ENCODE measurements at places on chromosomes 12 and 14.
A peak's percentile ranks its signal among the peaks of the same experiment; 100 is the strongest.

GRCh38 chr14:39060818-39061437 lies 42.1 kb downstream of the SEC23A start:
- no peak for DNase-seq

DNA sequence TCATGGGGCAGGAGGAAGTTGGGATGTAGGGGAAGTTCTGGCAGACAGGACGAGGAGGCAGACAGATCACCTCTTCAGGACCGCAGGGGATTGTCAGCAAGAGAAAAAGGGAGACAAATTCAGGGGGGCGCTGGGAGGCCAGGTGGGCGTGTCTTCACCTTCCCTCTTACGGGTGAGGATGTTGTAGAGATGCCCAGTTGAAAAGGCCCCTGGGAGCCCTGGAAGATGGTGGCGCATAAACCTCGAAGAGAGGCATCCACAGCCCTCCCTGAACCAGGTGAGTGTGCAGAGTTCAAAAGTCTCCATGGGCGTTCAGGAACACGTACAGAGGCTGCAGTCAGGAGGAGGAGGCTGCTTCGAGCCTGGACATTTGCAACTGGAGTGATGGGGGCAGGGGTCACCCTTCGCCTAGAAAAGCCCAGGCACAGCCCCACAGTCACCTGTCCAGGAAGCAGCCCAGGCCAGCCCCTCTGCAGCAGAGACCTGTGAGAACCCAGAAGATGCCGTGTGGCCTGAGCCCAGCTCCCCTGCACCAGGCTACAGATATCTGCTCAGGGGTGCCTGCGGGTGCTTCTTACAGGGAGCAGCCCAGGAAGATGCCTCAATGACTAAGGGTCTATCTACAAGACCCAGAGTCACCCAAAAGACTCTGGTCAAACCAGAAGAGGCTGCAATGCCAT lies 74.4 kb downstream of the PRIMA1 start:
- DNase-seq: no peak

DNA sequence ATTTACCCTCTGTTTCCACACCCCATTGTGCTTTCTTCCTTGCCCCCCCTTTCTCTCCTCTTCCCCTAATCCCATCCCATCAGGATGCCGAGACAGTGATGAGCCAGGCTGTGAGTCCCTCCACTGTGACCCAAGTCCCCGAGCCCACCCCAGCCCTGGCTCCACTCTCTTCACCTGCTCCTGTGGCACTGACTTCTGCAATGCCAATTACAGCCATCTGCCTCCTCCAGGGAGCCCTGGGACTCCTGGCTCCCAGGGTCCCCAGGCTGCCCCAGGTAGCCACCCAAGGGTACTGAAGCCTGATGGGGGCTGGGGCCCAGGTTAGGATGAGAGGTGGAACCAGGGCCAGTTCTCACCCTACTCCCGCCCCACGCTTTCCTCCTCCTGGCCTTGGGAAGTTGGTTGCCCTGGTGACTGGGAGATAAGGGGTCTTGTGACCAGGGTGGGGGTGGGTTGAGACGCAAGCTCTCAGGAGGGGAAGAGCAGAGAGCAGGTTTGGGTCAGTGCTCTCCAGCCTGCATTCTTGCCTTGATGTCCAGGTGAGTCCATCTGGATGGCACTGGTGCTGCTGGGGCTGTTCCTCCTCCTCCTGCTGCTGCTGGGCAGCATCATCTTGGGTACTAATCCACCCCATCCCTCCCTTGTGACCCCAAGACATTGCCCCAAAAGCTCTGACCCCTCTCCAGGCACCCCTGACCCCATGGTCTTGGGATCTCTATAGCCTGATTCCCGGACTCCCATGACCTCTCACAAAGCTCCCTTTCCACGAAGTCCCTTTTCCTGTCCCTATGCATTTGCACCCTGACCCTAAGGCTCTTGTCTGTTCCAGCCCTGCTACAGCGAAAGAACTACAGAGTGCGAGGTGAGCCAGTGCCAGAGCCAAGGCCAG lies 1.2 kb downstream of the AMHR2 start:
- DNase-seq: no peak

GRCh38 chr12:968545-968944 lies 19.1 kb upstream of the RAD52 start:
- no peak for DNase-seq

GRCh38 chr14:23248601-23249000 lies 10.9 kb downstream of the RNF212B start:
- DNase-seq: no peak

- DNase-seq: no peak
Measured at GRCh38 chr12:92028441-92028709, 117.3 kb downstream of the BTG1 start.

DNA sequence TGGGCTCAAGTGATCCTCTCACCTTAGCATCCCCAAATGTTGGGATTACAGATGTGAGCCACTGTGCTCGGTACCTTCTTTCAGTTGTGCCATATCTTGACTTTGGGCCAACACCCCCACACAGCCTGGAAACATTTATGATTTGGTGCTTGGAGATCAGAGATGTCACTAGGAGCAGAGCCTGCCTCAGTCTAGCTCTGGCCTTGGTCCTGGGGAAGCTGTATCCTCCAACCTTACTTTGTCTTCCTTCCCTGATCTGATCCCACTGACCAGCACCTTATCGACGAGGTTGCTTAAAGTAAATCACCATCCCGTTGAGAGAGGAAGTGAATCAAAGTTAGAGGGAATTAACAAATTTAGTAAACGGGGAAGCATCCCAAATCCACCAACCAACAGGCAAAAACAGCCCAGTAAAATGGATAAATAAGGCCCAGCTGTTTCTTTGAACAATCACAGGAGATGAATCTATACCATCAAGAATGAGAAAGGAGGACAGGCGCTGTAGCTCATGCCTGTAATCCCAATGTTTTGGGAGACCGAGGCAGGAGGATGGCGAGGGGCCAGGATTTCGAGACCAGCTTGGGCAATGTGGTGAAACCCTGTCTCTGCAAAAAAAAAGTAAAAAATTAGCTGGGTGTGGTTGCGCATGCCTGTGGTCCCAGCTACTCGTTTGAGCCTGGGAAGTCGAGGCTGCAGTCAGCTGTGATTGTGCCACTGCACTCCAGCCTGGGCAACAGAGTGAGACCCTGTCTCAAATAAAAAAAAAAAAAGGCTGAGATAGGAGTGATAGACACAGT lies 3.4 kb downstream of the PLBD2 start:
- DNase-seq: no peak

- DNase-seq: peak; percentile 97
Measured at GRCh38 chr14:103023881-103024473, 33.4 kb downstream of the CDC42BPB start.

DNA sequence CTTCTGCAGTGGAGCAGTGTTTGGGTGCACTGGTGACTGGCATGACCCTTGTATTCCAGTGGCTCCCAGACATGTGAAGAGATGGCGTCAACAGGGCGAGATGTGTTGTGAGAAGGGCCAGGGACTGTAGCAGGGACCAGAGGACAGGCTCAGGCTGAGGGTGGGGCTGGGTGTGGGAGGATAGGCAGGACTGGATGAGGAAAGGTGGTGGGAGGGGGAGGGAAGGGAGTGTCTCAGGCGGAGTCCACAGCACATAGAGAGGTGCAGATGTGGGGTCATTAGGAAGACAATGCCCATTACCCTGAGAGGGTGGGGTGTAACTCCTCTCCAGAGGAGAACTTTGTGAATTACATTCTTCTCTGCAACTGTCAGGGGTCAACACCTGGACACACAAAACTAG lies 78.5 kb downstream of the DICER1 start:
- no peak for DNase-seq

DNA sequence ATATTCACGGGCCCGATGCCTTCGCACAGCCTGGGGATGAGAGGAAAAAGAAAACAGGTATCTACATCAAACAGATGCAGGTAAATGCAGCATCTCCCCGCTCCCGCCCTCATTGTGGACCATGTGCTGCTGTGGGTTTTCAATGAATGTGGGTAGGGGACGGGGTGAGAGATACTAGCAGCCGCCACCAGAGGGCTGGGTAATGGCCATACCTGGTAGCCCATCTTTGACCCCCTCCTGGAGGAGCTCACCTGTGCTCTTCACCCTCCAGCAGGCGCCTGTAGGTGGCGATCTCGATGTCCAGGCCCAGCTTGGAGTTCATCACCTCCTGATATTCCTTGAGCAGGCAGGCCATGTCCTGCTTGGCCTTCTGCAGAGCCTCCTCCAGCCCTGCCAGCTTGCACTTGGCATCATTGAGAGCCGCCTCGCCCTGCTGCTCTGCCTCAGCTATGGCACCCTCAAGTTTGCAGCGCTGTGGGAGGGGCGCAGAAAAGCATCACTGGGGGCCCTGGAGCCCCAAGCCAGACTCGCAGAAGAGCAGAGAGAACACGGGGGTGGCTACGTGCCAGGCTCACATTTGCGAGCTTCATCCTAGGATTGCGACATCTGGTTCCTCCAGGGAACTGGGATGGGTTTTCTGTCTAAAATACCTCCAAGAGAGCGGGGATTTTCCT lies 10.2 kb downstream of the KRT82 start:
- no peak for DNase-seq

GRCh38 chr14:72878746-72879145 lies 15.2 kb downstream of the DPF3 start:
- DNase-seq: no peak

GRCh38 chr12:88947486-88948043 lies 367.3 kb upstream of the KITLG start:
- DNase-seq: no peak

GRCh38 chr12:116694653-116695463 lies 43.0 kb downstream of the SPRING1 start:
- no peak for DNase-seq

- peak; percentile 62 for DNase-seq
Measured at GRCh38 chr14:105023144-105023543, 2.3 kb upstream of the CDCA4 start.

- DNase-seq: peak; percentile 52
Measured at GRCh38 chr14:24741871-24742270, 107.9 kb upstream of the GZMB start.

- DNase-seq: no peak
Measured at GRCh38 chr12:64385468-64385867, 5.1 kb downstream of the C12orf56 start.

GRCh38 chr12:90292183-90292582 lies 583.5 kb upstream of the ATP2B1 start:
- DNase-seq: no peak

GRCh38 chr12:6612247-6612646 lies 5.1 kb upstream of the CHD4 start:
- no peak for DNase-seq

DNA sequence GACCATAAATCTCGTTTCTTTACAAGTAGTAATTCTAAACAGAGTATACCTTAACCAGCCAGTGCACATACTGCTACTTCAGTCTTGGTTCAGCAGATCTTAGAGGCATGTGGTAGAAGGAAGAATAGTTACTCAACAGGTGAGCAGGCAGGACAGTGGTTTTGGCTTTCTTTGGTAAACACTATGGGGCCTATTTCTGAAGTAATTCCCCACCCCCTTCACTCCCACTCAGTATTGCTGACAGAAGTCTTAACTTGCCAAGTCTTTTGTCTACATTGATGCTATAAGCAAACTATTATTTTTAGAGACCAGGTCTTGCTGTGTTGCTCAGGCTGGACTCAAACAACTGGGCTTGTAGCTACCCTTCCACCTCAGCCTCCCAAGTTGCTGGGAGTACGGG lies 68.5 kb downstream of the FBXO34 start:
- no peak for DNase-seq

DNA sequence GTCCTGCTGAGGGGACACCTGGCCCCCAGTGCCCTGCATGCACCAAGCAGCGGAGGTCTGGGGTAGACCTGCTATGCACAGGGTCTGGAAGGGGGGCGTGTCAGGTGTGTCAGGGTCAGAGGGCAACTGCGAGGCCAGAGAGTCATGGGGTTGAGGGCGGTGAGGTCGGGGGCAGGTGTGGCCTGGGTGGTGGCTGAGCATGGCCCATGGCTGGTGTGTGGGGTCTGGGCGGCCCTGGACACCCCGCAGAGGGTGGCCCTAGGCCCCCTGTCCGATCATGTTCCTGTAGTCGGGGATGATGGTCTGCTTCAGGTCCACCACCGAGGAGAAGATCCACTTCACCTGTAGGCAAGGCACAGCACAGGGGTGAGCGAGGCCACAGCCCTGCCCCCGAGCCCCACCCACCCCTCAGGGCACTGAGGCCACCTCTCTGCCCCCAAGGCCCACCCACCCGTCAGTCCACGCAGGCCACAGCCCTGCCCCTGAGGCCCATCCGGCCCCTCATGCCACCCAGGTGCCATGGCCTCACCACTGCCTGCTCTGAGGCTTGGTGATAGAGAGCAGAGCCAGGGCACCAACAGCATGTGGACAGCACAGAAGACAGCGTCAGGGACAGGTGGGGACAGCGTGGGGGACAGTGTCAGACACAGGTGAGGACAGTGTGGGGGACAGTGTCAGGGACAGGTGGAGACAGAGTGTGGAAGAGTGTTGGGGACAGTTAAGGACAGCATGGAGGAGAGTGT lies 211.3 kb downstream of the TMEM121 start:
- no peak for DNase-seq

- no peak for DNase-seq
Measured at GRCh38 chr14:55265197-55265596, 6.0 kb upstream of the FBXO34 start.

DNA sequence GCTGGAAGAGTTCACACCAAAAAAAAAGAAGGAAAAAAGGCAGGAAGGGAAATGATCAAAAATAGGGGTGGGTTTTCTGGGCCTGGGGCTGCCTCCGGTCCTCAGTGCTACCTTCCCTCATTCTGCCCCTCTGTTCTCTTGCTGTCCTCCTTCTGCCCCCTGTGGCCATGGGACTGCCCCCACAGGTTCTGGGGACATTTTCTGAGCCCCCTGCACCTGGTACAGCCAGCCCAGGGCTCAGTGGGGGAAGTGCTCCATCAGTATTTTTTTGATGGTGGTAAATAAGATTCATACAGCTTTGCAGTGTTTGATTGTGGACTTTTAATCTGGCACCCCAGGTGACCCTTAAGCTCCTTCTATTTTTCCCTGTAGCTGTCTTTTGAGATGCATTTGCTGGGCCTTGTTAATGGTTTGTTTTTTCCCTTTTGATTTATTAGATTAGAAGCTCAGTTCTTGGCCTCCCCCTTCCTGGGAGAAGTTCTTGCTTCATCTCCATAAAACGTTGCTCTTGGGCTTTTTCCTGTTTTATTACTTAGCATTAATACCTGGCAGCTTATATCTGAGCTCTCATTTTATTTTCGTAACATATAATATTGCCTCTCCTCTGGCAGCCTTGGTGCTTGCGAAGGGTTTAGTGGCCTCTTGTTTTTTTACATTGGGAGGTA lies 43.1 kb downstream of the CHST11 start:
- no peak for DNase-seq

DNA sequence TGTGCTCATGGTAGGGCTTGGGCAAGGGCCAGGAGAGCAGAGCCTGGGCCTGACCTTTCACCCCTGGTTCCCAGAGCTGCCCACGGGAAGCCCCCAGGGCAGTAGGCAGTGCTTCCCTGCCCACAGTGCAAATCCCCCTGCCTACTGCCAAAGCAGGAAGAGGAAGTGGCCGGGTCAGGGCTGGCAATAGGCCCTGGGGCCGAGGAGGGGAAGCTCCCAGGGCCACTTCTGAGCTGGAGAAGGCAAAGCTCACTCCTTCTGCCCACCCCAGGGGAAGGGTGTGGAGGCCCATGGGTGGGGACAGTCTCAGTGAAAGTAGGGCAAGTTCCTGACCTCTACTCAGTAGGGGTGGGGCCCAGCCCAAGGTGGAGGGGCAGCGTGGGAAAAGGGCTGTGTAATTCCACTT lies 5.4 kb upstream of the NR4A1 start:
- DNase-seq: no peak

- DNase-seq: no peak
Measured at GRCh38 chr12:70550180-70550577, 87.0 kb downstream of the PTPRB start.

- peak; percentile 60 for DNase-seq
Measured at GRCh38 chr12:9169979-9170634, 38.1 kb downstream of the PZP start.

- DNase-seq: no peak
Measured at GRCh38 chr12:52155048-52155868, 36.6 kb downstream of the KRT80 start.
